Transverse colon (tissue), 4 donors: ENCODE measurements at places on chromosomes 5 and 9. TPM values are rescaled to one million over a fixed set of nuclear protein-coding genes. Genes with fewer than 3 reads are reported as not detected.

DNA sequence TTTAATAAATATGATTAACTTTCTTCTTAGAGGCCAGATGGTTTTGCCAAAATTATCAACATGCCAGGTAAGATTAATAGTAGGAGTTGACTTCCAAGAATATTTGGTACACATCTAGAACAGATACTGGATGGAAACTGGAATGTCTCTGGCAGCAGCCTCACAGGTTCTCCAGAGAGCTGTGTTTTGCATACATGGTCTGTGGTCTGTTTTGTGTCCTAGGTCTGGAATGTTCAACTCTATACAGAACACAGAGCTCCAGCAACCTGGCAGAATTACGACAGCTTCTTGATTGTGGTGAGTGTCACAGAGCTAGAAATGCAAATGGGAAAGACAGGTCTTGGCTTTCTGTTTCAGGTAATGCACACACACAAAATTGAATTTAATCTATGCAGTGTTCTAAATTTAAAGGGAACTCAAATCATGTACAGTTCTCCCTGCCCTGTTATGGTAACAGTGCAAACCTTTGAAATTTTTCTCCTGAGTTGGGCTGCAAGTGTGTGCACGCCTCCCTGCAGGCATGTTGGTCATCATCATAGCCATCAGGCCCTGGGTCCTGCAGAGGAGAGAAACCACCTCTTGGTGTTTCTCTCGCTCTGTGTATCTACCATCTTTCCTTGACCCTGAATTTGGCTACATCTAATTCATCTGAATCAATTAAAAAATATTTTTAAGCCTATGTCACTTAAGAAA, 58.3 kb downstream of the PIK3R1 start:
- no peak for DNase-seq

The CEP78 gene
- 5.7 TPM for total RNA-seq

The TMEM215 gene
- total RNA-seq: not detected

DNA sequence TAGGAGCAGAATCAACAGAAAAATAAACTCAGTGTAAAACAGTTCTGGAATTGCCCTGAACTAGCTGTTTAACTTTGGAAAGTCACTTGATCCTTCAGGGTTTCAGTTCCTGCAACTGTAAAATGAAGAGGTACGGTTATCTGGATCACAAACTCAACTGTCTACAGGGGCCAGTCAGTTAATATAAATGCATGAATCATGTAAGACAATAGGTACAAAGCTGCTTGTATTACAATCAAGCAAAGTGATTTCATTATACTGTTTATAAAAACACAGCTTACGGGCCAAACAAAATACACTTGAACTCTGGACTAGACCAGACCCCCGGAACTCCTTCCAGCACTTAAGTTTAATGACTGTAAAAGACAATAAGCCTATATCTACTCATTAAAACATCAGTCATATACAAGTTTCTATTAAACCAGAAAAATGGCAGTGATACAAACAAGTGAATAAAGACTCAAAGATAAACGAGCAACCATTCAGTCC, 73.0 kb downstream of the MRPS27 start:
- no peak for DNase-seq

The C6 gene
- total RNA-seq: 2.0 TPM

- no peak for DNase-seq
Observed at GRCh38 chr9:14298601-14299022, 15.3 kb downstream of the NFIB start.

The PLAC8L1 gene
- not detected for total RNA-seq

- no peak for DNase-seq
Observed at GRCh38 chr9:79857188-79857587, 285.4 kb downstream of the TLE4 start.

DNA sequence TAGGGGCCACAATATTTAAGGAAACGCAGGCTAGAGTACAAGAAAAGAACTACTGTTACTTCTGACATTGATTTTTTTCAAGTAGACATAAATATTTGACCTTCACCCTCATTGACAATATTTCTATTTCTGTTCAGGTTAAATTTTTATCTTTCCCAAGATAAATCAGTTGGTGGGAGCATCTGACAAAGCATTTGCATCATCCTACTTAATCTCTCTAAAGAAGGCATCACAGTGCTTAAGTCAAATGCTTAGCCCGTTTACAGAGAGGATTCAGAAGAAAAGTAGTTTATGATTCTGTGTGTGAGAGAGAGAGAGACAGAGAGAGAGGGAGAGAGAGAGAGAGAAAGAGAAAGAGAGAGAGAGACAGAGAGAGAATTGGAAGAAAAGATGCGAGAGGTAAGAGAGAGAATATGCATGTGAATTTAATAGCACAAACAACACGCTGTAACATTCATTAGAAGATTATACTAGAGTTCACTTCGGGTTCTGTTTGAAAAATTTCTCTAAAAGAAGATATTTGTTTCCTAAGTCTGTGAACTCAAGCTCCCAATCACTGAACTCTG, 1093.3 kb upstream of the CDH6 start:
- no peak for DNase-seq

The LVRN gene
- not detected for total RNA-seq

- DNase-seq: no peak
Observed at GRCh38 chr9:16925426-16925825, 55.0 kb upstream of the BNC2 start.

The FIBCD1 gene
- total RNA-seq: 3.3 TPM

- DNase-seq: no peak
Observed at GRCh38 chr5:178941361-178941760, 363 bp downstream of the ZNF454 start.

DNA sequence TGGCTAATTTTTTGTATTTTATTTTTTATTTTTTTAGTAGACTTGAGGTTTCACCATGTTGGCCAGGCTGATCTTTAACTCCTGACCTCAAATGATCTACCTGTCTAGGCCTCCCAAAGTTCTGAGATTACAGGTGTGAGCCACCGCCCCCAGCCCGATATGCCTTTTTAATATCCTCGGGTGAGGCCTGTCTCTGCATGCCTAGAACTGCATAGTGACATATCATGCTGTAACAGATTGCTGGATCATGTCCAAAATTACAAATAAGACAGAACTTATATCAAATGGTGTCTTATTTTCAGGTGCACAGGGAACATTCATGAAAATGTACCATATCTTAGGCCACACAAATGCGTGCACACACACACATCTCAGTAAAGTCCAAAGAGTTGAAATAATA, 39.1 kb upstream of the PJA2 start:
- DNase-seq: no peak

The CHMP5 gene
- total RNA-seq: 100 TPM

The CFAP90 gene
- total RNA-seq: not detected

- DNase-seq: no peak
Observed at GRCh38 chr9:97978371-97979130, 4.6 kb upstream of the ANP32B start.

DNA sequence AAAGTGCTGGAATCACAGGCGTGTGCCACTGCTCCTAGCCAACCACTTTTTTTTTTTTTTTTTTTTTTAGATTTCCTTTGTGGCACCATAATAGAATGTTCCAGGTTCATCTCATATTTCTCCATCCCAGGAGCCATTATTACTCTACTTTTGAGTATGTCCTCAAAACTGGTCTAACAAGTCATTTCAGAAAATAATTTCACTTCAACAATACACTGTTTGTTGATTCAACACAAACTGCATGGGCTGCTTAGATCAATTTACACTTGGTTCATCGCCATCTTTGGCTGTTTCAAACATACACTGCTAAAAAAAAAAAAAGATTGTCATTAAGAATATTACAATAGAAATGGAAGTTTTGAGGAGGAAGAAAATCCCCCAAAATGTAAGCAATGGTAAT, 57.9 kb downstream of the CSNK1A1 start:
- no peak for DNase-seq
